Posterior vena cava (tissue), 2 donors: ENCODE measurements at places on chromosomes 1 and 21. TPM values are rescaled to one million over a fixed set of nuclear protein-coding genes. Genes with fewer than 3 reads are reported as not detected.

GRCh38 chr1:44826375-44827196, 16.5 kb downstream of the PTCH2 start:
- DNase-seq: peak; percentile 94

DNA sequence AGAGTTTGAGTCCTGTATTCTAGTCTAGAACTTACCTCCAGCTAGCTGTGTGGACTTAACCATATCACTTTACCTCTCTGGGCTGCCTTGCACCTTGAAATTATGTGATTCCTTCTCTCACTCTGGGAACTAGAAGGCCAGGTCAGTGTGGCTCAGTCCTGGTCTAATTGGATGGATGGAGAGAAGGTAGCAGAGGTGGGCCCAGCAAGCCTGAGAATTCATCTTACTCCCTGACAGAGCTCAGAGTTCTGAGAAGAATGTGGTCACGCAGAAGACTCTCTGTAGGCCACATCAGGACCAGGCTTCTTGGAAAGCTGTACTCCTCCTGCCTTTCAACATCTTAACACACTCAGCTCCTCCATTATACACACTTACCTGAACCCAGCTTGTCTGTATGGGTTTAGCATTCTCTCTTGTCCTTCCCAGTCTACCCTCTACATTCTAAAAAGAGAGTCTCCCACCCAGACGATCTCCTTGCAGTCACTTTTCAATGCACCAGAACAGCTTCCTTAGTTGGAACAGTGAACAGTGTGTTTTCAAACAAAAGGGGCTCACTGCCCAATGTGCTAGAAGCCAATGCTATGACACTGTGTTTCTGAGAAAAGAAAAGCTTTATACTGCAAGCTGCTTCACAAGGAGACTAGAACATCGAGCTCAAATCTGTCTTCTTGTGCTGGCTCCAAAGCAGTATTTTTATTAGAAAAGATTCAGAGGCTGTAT, 60.5 kb downstream of the CAPN9 start:
- DNase-seq: no peak

The PROK1 gene
- total RNA-seq: 0.32 TPM

DNA sequence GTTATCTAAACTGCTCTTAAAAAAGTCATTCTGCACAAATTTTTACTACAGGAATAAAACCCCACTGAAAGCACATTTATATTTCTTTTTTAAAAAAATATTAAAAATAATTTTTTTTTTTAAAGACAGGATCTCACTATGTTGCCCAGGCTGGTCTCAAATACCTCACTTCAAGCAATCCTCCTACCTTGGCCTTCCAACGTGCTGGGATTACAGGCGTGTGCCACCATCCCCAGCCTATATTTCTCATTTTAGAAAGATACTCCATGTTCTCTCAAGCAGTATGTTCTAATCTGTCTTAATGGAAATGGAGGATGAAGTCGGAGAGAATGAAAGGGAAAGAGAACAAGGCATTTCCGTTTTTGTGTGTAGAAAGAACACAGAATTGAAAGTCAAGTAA, 17.1 kb downstream of the USP24 start:
- no peak for DNase-seq

The PRAMEF13 gene
- not detected for total RNA-seq
